Amniotic epithelial cell (primary cell): ENCODE measurements at places on chromosomes 16 and 17.

DNA sequence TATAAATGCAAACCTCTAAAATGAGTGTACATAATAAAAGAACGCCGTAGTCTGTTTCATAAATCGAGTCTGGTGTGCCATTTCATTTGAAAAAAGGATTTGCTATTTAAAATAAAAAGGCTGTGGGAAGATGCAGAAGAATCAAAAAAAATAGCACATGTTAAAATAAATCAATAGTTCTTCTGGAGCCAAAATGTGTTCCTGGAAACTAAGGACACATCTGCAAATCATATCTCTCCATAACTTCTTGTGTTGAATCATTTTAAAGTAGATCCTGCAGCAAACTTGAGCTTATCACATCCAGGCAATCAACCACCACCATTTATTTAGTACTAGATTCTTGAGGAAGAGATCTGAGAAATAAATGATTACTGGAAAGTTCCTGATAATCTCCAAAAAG is 29.0 kb downstream of the XPO6 start:
- no peak for DNase-seq

DNA sequence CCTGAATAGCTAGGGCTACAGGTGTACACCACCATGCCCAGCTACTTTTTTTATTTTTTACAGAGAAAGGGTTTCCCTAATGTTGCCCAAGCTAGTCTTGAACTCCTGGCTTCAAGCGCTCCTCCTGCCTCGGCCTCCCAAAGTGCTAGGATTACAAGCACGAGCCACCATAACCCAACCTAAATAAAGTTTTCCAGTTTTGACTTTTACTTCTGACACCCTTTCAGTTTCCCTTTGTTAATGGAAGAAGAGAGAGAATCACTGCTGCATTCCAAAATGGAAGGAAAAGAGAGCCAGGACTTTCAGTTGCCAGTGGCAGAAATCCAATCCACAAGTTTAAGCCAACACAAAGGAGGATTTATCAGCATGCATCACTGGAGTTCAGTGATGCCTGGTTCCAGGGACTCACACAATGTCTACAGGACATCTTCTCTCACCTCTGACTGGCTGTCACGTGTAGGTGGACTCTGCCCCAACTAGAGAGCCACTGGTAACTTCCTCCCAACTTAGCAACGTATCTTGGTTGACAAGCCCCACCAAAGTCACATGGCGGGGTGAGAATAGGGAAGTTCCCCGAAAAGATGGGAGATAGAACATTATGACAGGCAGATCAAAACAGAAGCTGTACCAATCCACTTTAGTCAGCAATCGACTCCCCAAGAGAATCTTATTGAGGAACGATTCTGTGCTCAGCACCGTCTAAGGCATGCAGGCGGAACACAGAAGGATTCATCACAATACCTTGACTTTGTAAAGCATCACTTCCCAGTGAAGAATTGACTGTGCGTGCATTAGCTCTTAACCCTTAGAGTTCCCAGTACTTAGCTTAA is 46.5 kb downstream of the GAS7 start:
- no peak for DNase-seq

DNA sequence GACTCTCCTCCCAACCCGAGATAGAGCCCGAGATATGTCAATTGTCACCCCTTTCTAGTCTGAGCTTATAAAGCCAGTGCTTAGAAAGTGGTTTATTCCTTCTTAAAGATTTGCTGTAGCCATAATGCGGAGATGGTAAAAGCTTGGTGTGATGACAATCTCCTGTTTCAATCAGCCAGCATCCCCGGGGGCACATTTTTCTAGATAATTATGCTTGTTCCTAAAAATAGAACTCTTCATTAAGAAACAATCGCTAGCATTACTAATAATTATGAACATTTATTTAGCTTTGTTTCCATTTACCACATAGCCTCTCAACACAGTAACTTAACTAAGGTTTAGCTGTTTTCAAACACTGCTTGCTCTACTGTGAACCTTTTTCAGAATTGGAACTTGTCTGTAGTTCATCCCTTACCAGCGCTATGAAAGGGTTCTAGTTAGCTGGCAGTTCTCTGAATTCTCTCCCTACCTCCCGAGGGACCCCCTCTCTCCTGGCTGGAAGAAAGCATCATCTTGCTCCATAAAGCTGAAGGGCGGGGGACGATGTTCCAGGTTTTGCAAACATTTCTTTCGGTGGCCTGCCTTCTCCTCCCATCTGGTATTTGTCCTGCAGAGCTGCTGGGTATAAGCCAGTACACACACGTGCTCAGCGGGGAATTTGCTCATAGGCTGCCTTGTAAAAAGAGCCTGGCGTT is 922 bp upstream of the MRPL58 start:
- DNase-seq: peak; percentile 83

DNA sequence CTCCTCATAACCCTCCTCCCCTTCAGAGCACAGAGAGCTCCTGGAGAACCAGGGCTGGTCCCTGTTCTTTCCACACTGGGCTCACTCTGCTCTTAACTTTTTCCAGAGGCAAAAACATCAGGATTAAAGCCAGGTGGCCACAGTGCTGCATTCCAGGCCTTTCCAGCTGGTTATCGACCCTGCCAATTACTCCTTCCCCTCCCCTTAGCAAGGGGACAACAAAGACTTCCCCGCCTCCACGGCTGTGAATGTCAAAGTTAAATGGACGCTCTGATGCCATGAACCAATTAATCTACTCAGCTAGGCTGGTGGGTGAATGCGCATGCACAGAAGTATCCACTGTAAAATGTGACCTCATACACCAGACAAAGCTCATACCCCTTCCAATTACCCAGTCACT is 23.1 kb downstream of the ACLY start:
- DNase-seq: no peak

GRCh38 chr16:84897911-84898377 is 78.2 kb downstream of the CRISPLD2 start:
- DNase-seq: peak; percentile 26

DNA sequence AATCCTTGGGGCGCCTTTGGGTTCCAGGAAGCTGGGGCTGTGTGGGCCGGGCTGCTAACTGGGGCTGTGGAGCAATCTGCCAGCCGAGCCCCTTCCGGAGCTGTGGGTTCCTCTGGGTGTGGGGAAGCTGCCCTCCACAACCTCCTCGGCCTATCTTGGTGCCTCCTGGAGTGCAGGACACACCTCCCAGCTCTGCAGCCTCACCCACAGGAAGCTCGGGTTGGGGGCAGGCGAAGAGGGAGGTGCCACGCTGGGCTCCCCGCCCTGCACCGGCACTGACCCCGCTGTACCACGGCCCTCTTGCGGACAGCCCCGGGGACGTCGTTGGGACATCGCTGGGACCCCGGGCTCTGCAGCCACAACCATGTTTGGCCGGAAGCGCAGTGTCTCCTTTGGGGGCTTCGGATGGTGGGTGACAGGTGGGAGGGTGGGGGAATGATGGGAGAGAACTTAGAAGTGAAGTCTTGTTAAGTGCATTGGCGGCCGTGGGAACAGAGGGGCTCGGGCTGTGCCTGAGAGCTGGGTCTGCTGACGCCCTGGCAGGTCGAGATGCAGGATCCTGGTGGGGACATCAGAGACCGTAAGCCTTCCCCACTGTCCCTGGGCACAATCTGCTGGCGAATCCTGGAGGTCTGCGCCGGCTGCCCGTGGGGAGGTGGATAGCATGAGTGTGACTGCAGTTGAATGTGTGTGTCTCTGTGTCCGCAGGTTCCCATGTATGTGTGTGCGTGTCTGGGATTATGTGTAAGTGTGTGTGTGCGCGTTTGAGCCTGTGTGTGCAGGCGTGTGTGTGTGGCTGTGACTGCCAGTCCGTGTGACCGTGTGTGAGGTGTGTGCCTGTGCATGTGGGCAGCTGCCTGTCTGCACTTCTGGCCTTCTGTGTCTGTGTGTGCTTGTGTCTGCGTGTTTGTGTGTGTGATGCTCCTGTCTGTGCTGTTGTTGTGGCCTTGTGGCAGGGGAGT is at the start of gene RAP1GAP2:
Gene RAP1GAP2, plus strand, starts transcription at position 275 of the 962 bp plus-strand sequence. Its CDS starts 90 bp downstream, at position 365.
- no peak for DNase-seq

GRCh38 chr17:78259192-78259554 is 27.7 kb downstream of the TMEM235 start:
- no peak for DNase-seq

- no peak for DNase-seq
Observed at GRCh38 chr16:15049581-15050180, 6.2 kb downstream of the NTAN1 start.

GRCh38 chr16:11273721-11274324 is 394 bp upstream of the PRM3 start:
- no peak for DNase-seq

- peak; percentile 52 for DNase-seq
Observed at GRCh38 chr16:3983081-3983520, 102.6 kb upstream of the CREBBP start.

DNA sequence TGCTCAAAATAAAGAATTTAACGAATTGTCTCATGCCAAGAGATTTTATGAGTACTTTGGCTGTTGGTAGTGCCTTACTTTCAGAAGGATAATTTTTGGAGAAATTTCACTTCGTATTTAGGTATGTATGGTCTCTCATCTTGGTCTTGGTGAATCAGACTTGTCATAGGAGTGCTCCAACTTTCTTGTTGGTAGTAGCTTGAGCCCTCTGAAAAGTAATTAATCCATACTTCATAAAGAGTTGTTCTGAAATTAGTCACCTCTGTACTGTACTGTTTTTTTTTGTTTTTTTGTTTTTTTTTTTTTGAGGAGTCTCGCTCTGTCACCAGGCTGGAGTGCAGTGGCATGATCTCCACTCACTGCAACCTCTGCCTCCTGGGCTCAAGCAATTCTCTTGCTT is 11.6 kb downstream of the ZNRF1 start:
- DNase-seq: no peak

- no peak for DNase-seq
Observed at GRCh38 chr17:34726536-34727384, 147.4 kb downstream of the TMEM132E start.
